ENCODE measurements at places on chromosomes 6 and 20.

GRCh38 chr20:13883425-13883824 lies 98.6 kb downstream of the NDUFAF5 start:
- DNase-seq, result no peak

GRCh38 chr20:8244637-8245036 lies 112.6 kb downstream of the PLCB1 start:
- no peak for DNase-seq

DNA sequence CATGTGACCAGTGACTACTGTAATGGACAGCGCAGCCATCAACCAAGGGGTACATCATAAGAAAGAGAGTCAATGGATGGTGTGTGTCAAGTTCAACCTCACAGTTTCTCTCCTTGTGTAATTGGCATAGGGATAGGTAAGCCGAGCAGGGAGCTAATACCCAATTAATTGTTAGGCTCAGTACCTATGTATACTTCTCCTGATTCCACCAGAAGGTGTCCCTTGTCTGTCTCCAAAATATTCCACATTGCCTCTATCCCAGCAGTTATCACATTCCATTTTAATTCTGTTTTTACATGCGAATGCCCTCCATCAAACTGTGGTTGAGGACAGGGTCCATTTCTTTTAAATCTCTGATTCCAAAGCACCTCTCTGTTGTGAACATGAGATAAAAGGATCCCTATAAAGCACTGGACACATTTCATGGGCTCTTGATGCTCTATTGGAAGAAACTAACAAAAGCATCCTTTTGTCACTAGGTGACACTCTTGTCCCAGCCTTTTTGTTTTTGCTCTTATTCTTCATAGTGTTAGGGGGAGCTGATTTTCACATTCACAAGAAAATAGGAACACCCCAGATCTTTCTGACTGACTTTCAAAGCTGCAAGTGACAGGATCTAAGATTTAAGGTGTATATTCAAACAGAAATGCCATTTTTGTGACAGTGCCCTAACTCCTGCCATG lies 38.9 kb downstream of the FBXO9 start:
- no peak for DNase-seq

DNA sequence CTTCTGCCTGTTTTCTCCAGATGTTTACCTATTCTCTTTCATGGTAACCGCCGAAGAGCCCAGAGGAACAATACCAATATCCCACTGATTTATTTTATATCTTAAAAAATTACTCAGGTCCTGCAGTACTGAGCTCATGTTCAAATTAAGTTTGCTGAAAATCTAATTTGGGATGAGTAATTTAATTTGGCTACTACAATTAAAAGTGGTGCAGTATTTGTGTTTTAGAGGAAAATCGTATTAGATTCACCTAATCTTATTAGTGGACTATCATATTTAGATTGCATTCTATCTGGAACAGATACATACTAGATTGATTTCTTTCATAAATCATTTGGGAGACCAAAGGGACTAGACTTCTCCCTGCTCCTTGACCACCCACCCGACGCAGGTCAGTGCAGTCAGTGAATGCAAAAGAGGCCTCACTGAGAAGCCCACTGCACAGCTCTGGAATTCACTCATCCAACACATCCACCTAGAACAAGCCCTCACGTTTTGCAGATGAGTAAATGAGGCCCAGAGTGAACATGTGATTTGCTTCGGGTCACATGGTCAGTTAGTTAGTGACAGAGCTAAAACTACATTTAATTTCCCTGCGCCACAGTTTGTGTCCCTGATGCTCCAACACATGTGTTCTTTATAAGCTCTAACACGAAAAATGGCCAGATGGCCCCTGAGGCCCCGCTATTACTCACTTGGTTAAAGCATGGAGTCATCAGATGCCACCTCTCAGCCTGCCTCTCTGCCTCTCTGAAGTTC lies 101.8 kb downstream of the TRERF1 start:
- DNase-seq, result no peak

- DNase-seq, result no peak
These were observed 216.6 kb downstream of the HIVEP2 start for GRCh38 chr6:142728364-142728763.

- no peak for DNase-seq
These were observed 60.2 kb downstream of the EZR start for GRCh38 chr6:158758941-158759479.

DNA sequence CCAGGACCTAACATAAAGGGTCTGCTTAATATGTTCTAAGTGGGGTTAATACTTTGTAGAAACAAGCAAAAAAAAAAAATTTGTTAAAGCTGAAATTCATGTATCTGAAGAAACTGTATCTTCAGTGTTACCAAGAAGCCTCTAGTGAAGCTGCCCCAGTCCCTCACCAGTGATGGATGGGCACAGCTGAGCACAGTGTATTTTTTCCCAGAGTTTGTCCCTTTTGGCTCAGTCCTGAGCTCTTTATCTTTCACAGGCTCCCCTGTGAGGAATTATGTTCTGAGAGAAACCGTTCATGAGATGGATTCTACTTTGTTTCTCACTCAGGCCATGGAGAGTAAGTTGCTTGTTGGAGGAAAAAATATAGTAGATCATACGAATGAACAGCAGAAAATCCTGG lies 38.4 kb downstream of the KIF3B start:
- no peak for DNase-seq

GRCh38 chr6:5843078-5843477 lies 163.6 kb downstream of the NRN1 start:
- DNase-seq, result no peak

DNA sequence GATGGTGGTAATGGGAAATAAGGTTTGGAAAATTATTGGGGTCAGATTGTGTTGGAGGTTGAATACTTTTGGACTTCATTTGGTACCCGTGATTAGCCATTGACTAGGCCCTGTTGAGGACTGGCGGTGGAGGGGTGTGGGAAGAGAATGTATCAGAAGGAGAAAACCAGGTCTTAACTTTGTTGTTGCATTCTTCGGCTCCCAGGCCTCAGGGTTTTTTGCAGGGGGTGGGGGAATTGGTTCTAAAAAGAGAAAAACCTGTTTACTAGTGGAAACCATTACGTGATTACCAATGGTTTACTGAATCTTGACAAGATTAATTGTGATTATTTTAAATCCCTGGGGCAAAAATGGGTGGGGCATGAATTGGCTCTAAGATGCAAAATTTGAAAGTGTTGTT lies 85.1 kb downstream of the PHF20 start:
- DNase-seq, result no peak

GRCh38 chr6:152364866-152365265 lies 272.3 kb downstream of the SYNE1 start:
- DNase-seq, result no peak

- DNase-seq, result no peak
These were observed 159.2 kb downstream of the RPS12 start for GRCh38 chr6:132973514-132973993.

GRCh38 chr6:33028220-33028849 lies 18.9 kb upstream of the HLA-DOA start:
- DNase-seq, result no peak

DNA sequence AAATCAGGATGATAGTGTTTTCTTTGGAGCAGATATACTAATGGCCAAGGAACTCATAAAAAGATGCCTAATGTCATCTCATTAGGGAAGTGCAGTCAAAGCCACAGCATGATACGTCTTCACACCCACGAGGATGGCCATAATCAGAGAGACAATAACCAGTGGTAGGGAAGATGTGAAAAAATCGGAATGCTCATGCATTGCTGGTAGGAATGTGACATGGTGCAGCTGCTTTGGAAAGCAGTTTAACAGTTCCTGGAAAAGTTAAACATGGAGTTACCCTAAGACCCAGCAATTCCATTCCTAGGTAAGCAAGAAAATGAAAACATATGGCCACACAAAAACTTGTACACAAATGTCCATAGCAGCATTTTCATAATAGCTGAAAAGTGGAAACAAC lies 29.9 kb downstream of the BCAS1 start:
- no peak for DNase-seq

GRCh38 chr6:129849456-129849855 lies 11.7 kb downstream of the TMEM244 start:
- DNase-seq, result no peak

DNA sequence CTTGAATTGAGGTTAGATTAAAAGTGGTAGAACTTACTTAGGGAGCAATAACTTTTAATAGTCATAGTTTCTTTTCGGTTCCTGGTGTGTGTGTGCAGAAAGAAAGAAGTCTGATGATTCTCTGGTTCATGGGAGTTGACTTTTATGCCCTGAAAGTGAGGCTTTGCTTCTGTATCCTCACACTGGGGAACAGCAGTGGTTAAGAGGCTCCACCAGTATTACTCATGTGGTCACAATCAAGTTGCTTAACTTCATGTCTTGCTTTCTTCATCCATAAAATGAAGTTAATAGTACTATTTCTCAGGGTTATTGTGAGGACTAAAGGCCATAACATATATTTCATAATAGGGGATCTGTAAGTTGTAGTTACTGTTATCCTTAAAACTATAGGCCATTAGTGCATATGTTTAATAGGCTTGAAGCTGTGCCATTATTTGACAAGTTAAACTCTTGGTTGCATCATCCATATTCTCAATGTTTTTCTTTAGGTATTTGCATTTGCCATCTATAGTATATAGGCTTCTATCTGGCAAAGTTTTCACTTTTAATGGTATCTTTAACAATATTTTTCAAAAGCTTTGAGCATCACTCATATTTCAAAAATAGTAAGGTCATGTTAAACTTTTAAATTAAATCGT lies 262.4 kb downstream of the PLCB1 start:
- DNase-seq, result no peak

DNA sequence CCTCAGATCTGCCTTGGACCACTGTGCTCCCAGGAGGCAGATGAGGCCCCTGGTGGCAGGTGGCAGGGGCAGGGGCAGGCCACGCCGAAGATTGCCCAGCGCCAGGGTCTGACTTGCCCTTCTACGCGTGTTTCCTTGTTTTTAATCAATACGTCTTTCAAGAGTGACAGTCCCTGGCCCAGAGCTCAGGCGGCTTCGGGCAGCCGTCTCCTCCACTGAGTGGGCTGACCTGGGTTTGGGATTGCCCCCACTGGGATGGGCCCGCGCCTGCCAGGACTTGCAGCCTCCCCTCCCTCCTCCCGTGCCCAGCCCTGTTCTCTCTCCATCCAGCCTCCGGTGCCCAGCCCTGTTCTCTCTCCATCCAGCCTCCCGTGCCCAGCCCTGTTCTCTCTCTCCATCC lies 21.2 kb downstream of the FRMD1 start:
- no peak for DNase-seq

DNA sequence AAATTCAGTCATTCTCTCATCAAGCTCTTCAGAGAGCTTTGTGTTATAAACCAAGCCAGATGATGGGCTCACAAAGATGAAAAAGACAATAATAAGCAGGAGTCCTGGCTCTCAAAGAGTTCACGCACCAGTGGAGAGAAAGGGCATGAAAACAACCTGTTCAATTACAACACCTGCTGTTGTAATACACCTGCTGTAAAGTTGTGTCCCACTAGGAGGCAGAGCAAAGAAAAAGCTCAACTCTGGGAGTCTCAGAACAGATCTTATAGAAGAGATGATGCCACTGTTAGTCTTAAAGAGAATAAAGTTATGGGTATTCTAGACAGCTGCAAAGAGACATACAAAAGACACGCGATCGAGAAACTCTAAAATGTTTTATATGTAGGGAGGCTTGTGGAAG lies 100.6 kb downstream of the DCDC2 start:
- no peak for DNase-seq

DNA sequence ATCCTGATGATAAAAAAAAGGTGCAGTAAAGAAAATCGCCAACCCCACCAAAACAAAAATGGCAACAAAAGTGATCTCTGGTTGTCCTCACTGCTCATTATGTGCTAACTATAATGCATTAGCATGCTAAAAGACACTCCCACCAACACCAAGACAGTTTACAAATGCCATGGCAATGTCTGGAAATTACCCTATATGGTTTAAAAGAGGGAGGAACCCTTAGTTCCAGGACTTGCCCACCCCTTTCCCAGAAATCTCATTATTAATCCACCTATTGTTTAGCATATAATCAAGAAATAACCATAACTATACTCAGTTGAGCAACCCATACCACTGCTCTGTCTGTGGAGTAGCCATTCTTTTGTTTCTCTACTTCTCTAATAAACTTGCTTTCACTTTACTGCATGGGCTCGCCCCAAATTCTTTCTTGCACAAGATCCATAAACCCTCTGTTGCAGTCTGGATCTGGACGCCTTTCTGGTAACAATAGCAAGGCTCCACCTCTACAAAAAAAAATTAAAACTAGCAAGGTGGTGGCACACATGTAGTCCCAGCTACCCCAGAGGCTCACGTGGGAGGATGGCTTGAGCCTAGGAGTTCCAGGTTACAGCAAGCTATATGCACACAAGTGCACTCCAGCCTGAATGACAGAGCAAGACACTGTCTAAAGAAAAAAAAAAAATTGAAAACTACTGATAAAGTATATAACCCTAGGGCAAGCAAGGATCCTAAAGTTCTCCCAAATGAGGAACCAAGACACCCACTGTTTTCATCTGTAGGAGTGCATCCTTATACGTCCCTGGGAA lies 278.8 kb upstream of the JARID2 start:
- no peak for DNase-seq

DNA sequence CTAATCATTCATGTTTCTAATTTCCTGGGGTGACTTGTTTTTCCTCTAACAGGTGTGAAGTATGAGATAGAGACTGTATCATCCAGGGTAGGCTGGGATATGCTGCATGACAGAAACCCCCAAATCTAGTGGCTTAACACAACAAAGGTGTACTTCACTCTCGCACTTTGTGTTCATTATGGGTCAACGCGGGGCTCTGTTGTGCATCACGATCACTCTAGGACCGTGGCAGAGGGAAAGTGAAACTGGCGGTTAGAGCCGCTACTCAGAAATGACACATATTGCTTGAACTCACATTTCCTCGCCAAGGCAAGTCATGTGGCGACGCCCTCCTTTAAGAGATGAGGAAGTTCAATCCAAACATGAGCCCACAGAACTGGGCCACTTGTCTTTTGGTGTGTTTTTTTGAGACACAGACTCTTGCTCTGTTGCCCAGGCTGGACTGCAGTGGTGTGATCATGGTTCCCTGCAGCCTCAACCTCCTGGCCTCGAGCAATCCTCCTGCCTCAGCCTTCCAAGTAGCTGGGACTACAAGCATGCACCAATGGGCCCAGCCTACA lies 41.3 kb downstream of the PCNA start:
- DNase-seq, result peak; percentile 56

DNA sequence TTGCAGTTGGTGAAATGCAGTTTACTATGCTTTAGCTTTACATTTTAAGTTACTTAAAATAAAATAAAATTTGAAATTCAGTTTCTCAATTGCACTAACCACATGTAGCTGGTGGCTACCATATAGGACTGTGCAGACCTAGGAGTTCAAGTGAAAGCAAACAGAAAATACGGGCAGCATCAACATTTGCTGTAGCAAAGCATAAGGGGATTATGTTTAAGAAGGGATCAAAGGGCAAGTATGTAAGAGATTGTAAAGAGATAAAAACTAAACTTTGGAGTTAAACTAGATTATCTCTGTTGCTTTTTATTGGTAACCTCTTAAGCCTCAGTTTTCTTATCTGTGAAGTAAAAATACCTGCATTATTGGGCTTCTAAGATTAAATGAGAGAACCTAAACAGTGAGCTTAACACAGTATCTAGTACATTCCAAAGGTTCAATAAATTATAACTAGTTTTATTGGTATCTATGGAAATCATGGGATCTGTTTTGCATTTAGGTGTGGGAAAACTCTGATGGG lies 81.2 kb downstream of the SPTLC3 start:
- no peak for DNase-seq

GRCh38 chr6:149940672-149940982 lies 1.2 kb upstream of the ULBP2 start:
- DNase-seq, result no peak
